CD4-positive, alpha-beta T cell treated with Interleukin-12 subunit alpha and Interleukin-12 subunit beta, for 1 hour (primary cell): ENCODE measurements at places on chromosomes 7 and 10.

- no peak for DNase-seq
These were observed 2.6 kb downstream of the ADIRF start for GRCh38 chr10:86970982-86971231.

DNA sequence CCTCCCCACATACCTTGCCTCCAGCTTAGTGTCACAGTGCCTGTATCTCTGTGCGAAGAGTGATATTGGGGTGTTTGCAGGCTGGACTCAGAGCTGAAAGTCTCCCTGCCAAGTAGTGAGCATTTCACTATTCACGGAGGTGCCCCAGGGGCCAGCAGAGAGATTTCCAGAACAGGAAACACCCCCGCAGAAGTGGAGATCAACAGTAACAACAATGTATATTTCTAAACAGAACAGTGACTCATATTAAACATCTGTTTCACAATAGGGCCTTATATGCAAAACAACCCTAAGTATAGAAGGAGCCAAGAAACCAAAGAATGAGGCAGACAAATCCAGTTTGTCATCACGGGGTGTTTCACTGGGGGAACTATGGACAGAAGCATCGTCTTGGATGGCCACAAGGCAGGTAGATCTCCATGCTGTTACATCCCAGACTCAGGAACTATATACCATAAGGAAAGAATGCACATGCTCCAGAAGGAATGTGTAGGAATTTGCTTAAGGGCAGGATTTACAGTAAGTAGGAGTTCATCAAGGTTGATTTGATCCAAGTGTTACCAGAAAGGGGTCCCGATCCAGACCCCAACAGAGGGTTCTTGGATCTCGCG is 29.3 kb upstream of the CCL24 start:
- no peak for DNase-seq

DNA sequence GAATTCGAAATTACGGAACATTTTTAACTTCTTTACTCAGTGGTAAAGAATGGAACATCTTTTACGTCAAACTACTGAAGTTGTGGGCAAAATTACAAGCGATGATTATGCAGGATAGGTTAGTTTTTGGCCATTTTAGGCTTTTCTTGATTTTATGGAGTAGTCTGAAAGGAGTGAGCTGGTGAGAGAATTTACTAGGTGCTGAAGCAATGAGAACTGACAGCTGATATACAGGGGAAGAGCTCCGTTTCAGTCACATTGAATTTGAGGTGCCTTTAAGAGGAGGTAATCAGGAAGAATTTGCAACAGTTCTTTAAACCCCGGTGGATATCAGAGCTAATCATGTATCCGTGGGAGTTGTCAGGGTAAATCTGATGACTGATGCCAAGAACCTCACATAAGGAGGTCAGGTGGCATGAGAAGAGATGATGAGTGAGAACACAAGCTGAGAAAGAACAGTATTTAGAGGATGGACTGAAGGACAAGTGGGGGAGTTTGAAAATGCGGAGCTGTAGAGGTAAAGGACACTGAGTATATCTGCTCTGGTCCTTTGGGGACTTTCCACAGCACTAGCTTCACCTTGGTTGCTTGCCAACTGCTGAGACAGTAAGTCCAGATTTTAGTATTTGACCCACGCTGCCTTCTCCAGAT is 104.3 kb downstream of the AHR start:
- peak; percentile 6 for DNase-seq

DNA sequence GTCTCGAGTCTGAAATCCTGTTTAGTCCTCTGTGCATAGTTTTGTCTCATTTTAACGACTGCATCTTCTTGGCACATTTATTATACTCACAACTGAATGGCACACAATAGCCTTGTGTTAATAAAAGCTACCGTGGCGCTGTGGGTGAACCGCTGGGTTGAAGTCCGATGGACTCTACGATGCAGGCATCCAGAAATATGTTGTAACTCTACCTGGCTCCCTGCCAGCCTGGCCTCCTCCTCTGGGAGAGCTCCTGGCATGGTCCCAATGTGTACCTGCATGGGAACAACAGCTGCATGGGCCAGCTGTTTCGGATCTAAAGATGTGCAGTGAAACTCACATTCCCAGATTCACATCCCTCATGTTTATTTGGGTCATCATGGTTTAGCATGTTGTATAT is 3.7 kb upstream of the DPYSL4 start:
- DNase-seq = no peak

GRCh38 chr7:43931346-43931745 is 5.1 kb downstream of the UBE2D4 start:
- DNase-seq = no peak

- no peak for DNase-seq
These were observed 15.0 kb upstream of the WDR86 start for GRCh38 chr7:151424799-151425198.

- DNase-seq = no peak
These were observed 36.5 kb downstream of the DPCD start for GRCh38 chr10:101624526-101625102.
